ENCODE measurements at places on chromosomes 5 and 9. TPM values are rescaled to one million over a fixed set of nuclear protein-coding genes. Genes with fewer than 3 reads are reported as not detected.

JADE2 gene
- total RNA-seq: 24.6 TPM

CARTPT gene
- not detected for total RNA-seq

HRCT1 gene
- 8.1 TPM for total RNA-seq

LURAP1L gene
- 1.9 TPM for total RNA-seq

BAAT gene
- not detected for total RNA-seq

CATSPER3 gene
- 1.1 TPM for total RNA-seq

TEK gene
- total RNA-seq: 21.1 TPM

LHX3 gene
- not detected for total RNA-seq

CCNJL gene
- 10.2 TPM for total RNA-seq

PCDHGB6 gene
- 5.9 TPM for total RNA-seq

CNTNAP3B gene
- 6.8 TPM for total RNA-seq

HSDL2 gene
- total RNA-seq: 270 TPM

ZBED3 gene
- total RNA-seq: 6.5 TPM

SLC2A6 gene
- total RNA-seq: 2.7 TPM

PLAC8L1 gene
- not detected for total RNA-seq

INSL6 gene
- total RNA-seq: not detected

LCN6 gene
- total RNA-seq: 22.2 TPM

EMB gene
- 15.4 TPM for total RNA-seq

PCDHB8 gene
- total RNA-seq: 2.2 TPM

ZNF483 gene
- 4.2 TPM for total RNA-seq

SCGB3A2 gene
- total RNA-seq: not detected

IZUMO3 gene
- not detected for total RNA-seq

PITX1 gene
- total RNA-seq: not detected
